ENCODE measurements at places on chromosomes 4 and X.

GRCh38 chrX:131745942-131746489, 202.1 kb downstream of the OR13H1 start:
- DNase-seq: no peak

DNA sequence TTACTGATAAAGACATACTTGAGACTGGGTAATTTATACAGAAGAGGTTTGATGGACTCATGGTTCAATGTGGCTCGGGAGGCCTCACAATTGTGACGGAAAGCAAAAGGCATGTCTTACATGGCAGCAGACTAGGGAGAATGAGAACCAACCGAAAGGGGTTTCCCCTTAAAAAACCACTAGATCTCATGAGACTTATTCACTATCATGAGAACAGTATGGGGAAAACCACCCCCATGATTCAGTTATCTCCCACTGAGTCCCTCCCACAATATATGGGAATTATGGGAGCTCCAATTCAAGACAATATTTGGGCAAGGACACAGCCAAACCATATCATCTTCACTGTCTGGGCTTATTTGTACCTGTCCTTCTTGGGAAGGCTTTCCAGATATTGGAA, 22.8 kb upstream of the MUC7 start:
- no peak for DNase-seq

GRCh38 chr4:8058031-8058479, 100.6 kb downstream of the ABLIM2 start:
- no peak for DNase-seq

GRCh38 chr4:54498661-54499111, 159.1 kb upstream of the KIT start:
- no peak for DNase-seq

GRCh38 chr4:15690020-15690809, 8.6 kb downstream of the FAM200B start:
- DNase-seq: no peak

- no peak for DNase-seq
These were observed 145.6 kb downstream of the AMELX start for GRCh38 chrX:11438767-11439166.

DNA sequence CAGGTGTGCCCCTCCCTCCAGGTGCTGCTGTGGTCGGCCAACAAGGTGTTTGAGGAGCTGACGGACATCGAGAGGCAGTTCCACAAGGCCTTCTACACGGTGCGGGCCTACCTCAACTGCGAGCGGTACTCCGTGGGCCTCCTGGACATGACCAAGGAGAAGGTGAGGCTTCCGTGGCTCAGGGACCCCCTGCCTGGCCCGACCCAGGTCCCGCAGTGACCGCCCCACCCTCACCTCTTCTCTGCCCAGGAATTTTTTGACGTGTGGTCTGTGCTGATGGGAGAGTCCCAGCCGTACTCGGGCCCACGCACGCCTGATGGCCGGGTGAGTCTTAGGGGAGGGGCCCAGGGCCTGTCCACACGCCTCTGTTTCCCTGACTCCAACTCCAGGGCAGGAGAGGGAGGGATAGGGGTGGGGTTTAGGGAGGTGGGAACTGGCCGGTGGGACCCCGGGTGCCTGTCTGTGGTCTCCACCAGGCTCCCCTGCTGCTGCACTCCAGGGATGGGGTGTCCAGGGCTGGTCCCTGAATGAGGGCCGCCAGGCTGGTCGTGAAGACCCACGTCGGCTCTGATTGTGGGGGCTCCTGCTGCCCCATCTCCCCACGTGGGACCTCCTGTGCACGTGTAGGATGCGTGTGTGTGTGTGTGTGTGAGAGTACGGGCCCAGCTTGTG, 20.1 kb downstream of the ATP5ME start:
- DNase-seq: no peak

DNA sequence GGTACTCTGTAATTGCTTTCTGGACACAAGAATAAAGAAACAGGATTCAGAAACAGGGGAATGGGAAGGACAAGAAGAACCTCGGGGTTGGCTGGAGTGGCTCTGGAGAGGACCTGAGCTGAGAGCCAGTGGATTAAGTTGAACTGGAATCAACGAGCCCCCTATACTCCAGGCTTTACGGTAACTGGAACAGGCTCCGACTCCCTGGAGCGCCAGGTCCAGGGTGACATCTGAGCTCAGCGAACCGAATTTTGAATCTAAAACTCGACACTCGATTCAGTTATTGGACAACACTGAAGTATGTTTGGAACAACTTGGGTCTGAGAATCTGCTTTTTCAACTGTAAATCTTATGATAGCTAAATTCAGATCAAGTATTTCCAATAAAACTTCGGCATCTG, 23.9 kb downstream of the HMX1 start:
- DNase-seq: no peak

DNA sequence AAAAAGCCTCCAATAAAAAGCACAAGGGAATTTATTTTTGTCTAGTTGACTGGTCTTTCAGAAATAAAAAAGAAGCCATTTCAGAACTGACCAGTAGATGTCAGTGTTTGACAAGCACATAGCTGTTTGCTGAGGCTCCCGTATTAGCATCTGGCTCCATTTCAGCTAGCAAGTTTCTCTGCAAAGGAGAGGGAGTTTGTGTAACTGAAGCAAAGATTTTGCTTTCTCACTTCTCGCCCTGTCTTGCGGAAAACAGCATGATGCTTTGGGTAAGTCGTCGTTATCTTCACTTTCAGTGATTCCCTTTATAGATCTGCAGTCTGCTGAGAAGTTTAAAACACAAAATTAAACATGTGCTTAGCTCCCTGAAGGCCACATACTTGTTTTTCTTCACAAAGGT, 85.5 kb downstream of the CT47B1 start:
- DNase-seq: no peak

DNA sequence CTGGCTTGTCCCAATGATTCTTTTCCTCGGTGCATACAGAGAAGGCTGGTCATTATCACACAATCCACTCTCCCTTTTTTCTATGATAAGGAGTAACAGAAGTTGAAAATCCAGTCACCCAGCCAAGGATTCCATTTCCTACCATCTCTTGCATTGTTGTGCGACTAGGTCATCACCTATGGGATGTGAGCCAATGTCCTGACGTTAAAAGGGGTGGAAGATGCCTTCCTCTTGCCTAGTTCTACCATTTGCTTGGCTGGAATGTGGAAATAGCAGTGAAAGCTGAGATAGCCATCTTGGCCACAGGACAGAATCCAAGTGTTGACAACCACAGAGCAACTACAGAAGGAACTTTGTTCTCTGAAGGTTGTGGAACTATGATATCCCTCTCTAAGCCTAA, 132.2 kb upstream of the KIT start:
- DNase-seq: no peak

DNA sequence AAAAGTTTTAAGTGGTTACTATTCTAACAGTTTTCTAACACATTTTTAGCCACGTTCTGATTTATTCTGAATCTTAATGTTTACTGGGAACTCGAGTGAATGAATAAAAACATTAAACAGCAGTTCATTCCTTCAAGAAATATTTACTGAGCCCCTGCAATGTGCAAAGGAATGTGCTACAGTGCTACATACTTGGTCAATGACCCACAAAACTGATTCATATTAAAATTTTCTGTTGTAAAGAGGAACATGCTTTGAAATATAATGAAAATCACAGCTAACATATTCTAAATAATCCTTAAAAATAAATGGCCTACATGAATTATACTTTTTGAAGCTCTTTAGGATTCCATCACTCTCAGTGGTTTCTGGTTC, 78.7 kb downstream of the ARAP2 start:
- no peak for DNase-seq

- peak; percentile 50 for DNase-seq
These were observed 483.6 kb downstream of the BCOR start for GRCh38 chrX:39613997-39614679.

- DNase-seq: no peak
These were observed 671 bp downstream of the SLC7A11 start for GRCh38 chr4:138241281-138242075.

DNA sequence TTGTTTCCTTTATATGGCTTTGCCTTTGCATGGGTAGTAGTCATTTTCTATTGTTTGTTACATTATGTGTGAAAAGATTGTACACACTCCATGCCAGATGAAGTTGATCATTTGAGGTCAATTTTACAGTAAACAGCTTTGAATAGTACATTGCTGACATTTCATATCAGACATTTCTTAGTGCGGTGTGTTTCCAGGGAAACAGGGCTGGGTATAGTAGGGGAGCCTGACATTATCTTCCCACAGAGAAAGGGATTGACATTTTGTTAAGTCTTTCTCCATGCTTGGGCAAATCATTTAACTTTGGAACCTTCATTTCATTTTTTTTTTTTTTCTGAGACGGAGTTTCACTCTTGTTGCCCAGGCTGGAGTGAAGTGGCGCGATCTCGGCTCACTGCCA, 5.0 kb downstream of the FUNDC2 start:
- no peak for DNase-seq

GRCh38 chr4:153713866-153714646, 30.0 kb downstream of the TLR2 start:
- no peak for DNase-seq

GRCh38 chr4:38795087-38795486, 9.5 kb downstream of the TLR1 start:
- DNase-seq: no peak

GRCh38 chrX:13101441-13102139, 57.2 kb upstream of the FAM9C start:
- DNase-seq: no peak

GRCh38 chr4:4981427-4981826, 37.8 kb downstream of the CYTL1 start:
- no peak for DNase-seq

GRCh38 chrX:24253469-24253868, 60.4 kb downstream of the SUPT20HL2 start:
- DNase-seq: no peak

- no peak for DNase-seq
These were observed 20.1 kb upstream of the SMIM14 start for GRCh38 chr4:39658756-39659155.

DNA sequence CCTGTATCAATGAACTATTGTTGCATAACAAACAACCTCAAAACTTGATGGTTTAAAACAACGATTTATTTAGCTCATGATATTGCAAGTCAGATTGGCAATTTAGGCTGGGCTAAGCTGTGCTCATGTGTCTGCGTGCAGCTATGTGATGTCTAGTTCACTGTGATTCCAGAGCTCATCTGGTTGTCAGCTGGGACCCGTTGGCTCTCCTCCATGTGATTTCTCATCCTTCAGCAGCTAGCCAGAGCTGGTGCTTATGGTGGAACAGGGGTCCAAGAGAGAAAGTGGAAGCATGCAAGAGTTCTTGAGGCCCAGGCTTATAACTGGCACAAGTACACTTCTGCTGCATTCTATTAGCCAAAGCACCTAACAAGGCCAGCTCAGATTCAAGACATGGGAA, 28.8 kb upstream of the TRPC3 start:
- DNase-seq: no peak

DNA sequence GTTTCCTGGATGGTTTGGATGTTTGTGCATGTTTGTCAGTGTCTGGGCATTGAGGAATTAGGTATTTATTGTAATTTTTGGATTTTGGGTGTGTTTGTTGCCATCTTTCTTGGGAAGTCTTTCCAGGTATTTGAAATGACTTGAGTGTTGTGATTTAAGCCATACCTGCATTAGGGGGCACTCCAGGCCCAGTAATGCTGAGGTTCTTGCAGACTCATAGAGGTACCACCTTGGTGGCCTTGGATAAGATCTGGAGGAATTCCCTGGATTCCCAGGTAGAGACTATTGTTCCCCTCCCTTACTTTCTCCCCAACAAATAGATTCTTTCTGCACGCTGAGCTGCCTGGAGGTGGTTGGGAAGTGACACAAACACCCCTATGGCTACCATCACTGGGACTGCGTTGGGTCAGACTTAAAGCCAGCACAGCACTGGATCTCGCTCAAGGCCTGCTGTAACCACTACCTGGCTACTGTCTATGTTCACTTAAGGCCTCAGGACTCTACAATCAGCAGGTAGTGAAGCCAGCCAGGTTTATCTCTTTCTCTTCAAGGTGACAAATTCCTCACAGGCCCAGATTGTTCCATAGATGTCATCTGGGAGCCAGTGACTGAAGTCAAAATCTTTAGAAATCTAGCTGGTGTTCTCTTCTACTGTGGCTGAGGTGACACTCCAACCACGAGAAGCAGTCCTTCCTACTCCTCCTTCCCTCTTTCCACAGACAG, 643.6 kb downstream of the PDHA2 start:
- DNase-seq: no peak

DNA sequence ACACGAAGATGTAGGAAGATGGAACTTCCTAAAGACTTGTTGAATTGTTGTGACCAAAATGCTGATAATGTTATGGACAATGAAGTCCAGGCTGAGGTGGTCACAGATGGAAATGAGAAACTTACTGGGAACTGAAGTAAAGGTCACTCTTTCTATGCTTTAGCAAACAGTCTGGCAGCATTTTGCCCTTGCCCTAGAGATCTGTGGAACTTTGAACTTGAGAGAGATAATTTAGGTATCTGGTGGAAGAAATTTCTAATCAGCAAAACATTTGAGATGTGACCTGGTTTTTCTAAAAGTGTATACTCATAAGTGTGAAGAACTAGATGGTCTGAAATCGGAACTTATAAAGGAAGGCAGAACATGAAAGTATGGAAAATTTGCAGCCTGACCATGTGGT, 1785.9 kb downstream of the PCDH7 start:
- DNase-seq: no peak

GRCh38 chrX:121639781-121640180, 592.4 kb downstream of the GLUD2 start:
- no peak for DNase-seq

GRCh38 chr4:156596706-156597329, 374.8 kb downstream of the PDGFC start:
- no peak for DNase-seq

GRCh38 chr4:27148211-27148895, 287.7 kb downstream of the STIM2 start:
- no peak for DNase-seq

- no peak for DNase-seq
These were observed 53.8 kb upstream of the ABCG2 start for GRCh38 chr4:88212253-88212561.

DNA sequence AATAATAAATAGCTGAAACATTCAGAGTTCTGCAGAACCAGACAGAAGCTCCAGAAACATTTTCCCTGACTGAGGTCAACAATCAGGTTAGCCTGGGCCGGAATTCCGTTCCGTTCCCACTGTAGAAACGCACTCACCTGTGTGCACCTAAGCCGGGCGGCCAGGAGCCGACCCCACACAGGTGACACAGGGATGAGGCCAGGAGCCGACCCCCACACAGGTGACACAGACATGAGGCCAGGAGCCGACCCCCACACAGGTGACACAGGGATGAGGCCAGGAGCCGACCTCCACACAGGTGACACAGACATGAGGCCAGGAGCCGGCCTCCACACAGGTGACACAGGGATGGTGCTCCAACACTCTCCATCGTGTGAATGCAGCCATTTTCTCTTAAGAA, 21.9 kb downstream of the FAT1 start:
- DNase-seq: no peak

- no peak for DNase-seq
These were observed 265.9 kb downstream of the ZNF674 start for GRCh38 chrX:46279214-46279924.

- DNase-seq: no peak
These were observed 310.2 kb downstream of the ASMT start for GRCh38 chrX:1925053-1925481.
